ENCODE measurements at places on chromosomes 4 and X. TPM values are rescaled to one million over a fixed set of nuclear protein-coding genes. Genes with fewer than 3 reads are reported as not detected.

Gene AREG
- 2.4 TPM for total RNA-seq

Gene ITGB1BP2
- 4.9 TPM for total RNA-seq

DNA sequence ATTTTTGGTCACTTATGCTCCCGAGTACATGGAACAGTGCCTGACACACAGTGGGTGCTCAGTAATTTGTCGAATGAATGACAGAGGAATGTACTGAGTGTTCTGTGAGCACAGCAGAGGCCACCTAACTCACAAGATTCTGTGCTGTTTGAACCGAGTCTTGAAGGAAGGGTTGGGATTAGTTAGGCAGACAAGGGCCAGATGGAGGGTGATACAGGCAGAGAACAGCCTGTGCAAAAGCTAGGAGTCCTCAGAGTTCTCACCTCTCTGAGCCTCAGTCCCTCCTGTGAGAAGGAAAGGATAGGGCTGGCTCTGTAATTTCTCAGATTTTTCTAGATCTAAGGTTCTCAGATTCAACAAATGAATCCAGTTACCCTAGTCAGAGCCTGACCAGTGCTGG is 108.8 kb downstream of the NHSL2 start:
- no peaks in the 10 kb centered on the region for H3K36me3 ChIP-seq
- H3K27me3 ChIP-seq: peaks cover 39% of the 10 kb centered on the region
- H3K4me1 ChIP-seq: peaks cover 15% of the 10 kb centered on the region
- no peak for DNase-seq
- no peak overlapping the region for H3K4me3 ChIP-seq

- DNase-seq: no peak
- H3K4me3 ChIP-seq: no peak overlapping the region
- no peaks in the 10 kb centered on the region for H3K36me3 ChIP-seq
- H3K27ac ChIP-seq: no peak overlapping the region
- H3K27me3 ChIP-seq: no peaks in the 10 kb centered on the region
Measured at GRCh38 chr4:172758586-172759340, 409.8 kb upstream of the GALNT7 start.
